ENCODE measurements at places on chromosomes 3 and 15.

- H3K27ac ChIP-seq, result no peak overlapping the region
- no peaks in the 10 kb centered on the region for H3K36me3 ChIP-seq
- peaks cover 28% of the 10 kb centered on the region for H3K4me1 ChIP-seq
- H3K4me3 ChIP-seq, result no peak overlapping the region
These were observed 2.6 kb downstream of the MKRN2 start for GRCh38 chr3:12559520-12559919.

DNA sequence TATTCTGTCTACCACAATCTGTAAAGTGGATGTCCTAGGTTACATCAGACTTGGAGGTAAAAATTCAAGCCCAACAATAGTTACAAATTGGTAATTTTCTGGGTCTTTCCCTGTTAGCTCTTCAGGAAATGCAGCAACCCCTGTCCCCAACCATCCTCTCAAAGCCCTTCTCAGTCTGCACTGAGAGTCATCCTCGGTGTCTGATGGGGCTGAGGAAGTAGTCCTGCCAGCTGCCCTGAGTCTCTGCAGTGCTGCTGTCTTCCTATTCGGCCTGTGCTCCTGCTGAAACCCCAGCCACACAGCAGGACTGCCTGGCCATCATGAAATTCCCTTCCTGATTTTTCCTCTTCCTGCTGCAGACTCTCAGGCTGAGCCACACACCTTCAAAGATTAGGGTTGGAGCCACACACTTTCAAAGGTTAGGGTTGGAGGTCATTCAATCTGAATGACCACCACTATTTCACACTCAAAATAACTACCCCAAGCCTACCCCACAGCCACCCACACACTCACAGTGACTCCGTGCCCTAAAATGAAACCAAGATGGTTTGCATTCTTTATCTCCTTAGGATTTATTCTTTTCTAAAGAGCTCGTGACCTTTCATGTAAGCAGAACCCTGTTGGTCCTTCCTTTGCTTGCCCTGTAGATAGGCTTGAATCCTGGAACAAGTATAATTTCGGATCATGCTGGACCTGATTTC lies 17.6 kb downstream of the TRIM42 start:
- no peaks in the 10 kb centered on the region for H3K4me1 ChIP-seq
- H3K36me3 ChIP-seq, result no peaks in the 10 kb centered on the region
- no peak for DNase-seq
- H3K4me3 ChIP-seq, result no peak overlapping the region
- no peak overlapping the region for H3K27ac ChIP-seq

DNA sequence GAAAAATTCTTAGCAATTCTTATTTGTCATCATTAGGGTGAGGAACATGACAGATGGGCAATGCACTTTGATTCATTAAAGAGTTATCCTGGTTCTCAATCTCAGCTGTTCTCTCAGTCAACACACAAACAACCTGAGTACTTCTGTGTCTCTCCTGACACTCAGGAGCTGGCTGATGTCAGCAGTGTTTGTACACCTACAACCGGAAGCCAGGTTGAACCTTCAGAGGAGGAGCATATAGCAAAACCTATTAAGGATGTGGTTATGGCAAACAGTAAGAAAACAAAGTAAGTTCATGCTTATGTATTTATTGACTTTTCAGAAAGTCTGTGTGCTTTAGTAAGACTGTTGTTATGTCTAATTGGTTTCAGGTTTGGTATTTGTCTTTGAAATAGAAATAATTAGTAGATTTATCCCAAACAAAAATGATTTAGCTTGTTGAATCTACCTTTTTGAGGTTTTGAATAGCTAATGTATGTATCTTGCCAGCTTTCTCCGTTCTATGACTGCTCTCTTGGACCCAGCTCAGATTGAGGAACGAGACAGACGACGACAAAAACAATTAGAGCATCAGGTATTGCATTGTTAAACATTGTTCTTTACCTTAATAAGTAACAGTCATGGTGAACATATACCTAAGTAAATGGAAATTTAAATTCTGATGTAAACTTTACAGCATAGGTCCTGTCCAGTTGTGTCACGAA lies 36.6 kb downstream of the CCDC66 start:
- peaks cover 55% of the 10 kb centered on the region for H3K36me3 ChIP-seq
- no peak overlapping the region for H3K27ac ChIP-seq
- H3K4me3 ChIP-seq, result no peak overlapping the region

- H3K4me3 ChIP-seq, result peak within 1 kb of the TSS; percentile 98
- no peaks in the 10 kb centered on the region for H3K27me3 ChIP-seq
- peak; percentile 98 for DNase-seq
These were observed at the start of gene PRTG for GRCh38 chr15:55742927-55743728. PRTG (minus strand) TSS chr15:55743152; CDS start chr15:55742931, 221 bp downstream.

DNA sequence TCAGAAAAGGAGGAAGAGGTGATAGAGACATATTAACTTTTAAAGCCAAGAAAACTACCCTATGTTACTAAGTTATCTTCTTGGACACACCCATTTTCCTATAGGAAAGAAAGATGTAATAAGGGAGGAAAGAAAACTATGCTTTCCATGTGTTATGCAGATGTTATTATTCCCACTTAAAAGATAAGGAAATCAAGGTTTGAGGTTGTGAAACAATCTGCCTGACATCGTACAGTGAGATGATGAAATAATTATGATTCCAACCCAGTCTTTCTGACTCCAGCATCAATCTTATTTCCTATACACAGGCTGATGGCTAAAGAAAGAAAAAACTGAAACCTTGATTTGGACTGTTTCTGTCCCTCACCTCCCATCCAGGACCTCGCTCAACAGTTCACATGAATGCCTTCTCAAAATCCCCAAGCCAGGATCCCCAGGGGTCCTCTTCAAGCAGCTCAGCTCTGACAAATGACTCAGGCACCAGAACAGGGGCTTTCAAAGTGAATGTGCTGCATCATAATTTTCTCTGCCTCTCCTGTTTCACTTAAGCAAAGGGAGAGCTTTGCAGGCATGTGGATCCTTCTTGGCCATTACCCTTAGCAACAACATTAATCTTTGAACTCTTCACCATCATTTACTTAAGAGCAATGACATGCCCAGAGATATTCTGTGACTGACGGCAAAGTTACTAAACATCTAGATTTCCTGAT lies 12.4 kb upstream of the EID1 start:
- H3K4me3 ChIP-seq, result no peak overlapping the region
- H3K27ac ChIP-seq, result no peak overlapping the region
- no peak for DNase-seq
- H3K36me3 ChIP-seq, result no peaks in the 10 kb centered on the region
- H3K27me3 ChIP-seq, result no peaks in the 10 kb centered on the region
- peaks cover 9% of the 10 kb centered on the region for H3K4me1 ChIP-seq

DNA sequence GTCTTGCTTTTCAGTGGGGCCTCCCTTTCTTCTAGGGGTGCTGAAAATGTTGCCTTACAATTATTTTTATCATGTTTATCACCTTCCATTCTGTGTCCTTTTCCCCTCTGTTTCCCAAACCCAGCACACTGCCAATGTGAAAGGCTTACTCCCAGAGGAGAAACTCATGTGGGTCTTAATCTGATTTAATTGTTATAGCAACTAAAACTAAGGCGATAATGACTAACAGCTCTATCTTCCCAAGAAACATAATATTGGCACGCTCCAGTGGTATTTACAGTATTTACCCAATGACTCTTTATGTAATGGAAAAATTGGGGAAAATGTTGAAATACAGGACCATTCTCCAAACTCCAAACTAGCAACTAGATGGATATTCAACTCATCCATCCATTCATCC lies 58.4 kb downstream of the MESD start:
- no peaks in the 10 kb centered on the region for H3K36me3 ChIP-seq
- no peak overlapping the region for H3K27ac ChIP-seq
- peaks cover 8% of the 10 kb centered on the region for H3K4me1 ChIP-seq
- no peaks in the 10 kb centered on the region for H3K27me3 ChIP-seq

GRCh38 chr3:129556890-129557547 lies 14.0 kb downstream of the H1-8 start:
- H3K4me3 ChIP-seq, result no peak overlapping the region
- H3K4me1 ChIP-seq, result peaks cover 21% of the 10 kb centered on the region
- no peaks in the 10 kb centered on the region for H3K27me3 ChIP-seq

DNA sequence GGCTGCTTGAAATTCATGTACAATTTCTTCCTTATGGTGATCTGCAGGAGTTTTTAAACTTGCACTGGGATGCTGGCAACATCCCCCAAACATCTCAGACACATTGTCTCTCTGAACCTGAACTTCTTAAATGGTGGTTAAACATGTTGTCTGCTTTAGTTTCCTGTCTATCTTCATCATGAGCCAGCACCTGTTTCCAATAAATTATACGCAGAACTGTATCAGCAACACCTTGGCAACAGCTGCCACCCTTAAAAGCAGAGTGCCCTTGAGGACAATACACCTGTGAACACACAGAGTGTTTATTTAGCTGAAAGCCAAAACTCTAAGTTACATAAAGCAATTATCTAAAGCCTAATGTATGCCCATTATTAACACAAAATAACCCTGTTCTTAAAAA lies 242.9 kb downstream of the WNT5A start:
- no peaks in the 10 kb centered on the region for H3K4me1 ChIP-seq
- no peak overlapping the region for H3K4me3 ChIP-seq
- no peak overlapping the region for H3K27ac ChIP-seq
- no peak for DNase-seq
- no peaks in the 10 kb centered on the region for H3K36me3 ChIP-seq

- no peaks in the 10 kb centered on the region for H3K36me3 ChIP-seq
- DNase-seq, result no peak
- H3K4me3 ChIP-seq, result no peak overlapping the region
- H3K4me1 ChIP-seq, result no peaks in the 10 kb centered on the region
- no peak overlapping the region for H3K27ac ChIP-seq
These were observed 56.4 kb downstream of the SPTSSB start for GRCh38 chr3:161314836-161315395.

GRCh38 chr3:195003006-195003892 lies 267.7 kb downstream of the XXYLT1 start:
- no peak for DNase-seq
- no peaks in the 10 kb centered on the region for H3K36me3 ChIP-seq
- no peaks in the 10 kb centered on the region for H3K4me1 ChIP-seq
- no peaks in the 10 kb centered on the region for H3K27me3 ChIP-seq

DNA sequence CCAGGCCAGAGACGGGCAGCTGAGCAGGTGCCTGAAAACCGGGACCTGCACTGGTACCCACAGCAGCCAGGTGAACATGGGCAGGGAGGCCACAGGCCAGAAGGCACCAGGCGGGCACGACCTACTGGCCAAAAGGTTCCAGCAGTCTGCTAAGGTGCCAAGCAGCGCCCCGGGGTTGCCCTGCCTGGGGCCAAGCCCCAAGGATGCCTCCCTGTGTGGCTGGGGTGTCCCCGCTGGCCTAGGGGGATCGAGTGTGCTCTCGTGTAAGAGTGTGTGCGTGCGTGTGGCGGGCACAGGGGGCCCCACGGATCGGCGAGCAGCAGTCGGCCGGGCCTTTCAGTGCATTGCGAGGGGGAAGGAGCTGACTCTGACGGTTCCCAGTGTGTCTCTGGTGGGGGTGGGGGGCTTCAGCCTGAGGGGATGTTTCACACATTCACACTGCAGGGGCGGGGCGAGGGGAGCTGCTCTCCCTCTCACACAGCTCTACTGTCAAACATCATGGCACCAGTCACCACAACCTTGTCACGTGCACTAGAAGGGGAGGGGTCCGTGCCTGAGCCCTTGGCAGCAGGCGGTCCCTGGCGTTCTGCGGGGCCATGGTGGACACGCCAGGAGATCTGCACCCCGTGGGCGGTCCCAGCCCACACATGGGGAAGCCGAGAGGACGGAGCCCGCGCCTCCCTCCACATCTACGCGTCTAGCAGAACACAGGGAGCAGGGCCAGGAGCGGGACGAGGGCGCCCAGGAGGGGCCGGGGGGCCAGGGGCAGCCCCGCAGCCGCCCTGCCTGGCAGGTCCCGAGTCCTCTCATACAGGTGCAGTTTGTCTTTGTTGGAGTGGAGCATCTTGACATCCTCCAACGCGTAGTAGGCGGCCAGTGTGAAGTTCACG lies 44.5 kb downstream of the RGMA start:
- no peak for DNase-seq
- no peaks in the 10 kb centered on the region for H3K27me3 ChIP-seq
- peak overlapping the region; percentile 14 for H3K27ac ChIP-seq
- peaks cover 82% of the 10 kb centered on the region for H3K36me3 ChIP-seq
- H3K4me3 ChIP-seq, result peak overlapping the region; percentile 28
- peaks cover 8% of the 10 kb centered on the region for H3K4me1 ChIP-seq

DNA sequence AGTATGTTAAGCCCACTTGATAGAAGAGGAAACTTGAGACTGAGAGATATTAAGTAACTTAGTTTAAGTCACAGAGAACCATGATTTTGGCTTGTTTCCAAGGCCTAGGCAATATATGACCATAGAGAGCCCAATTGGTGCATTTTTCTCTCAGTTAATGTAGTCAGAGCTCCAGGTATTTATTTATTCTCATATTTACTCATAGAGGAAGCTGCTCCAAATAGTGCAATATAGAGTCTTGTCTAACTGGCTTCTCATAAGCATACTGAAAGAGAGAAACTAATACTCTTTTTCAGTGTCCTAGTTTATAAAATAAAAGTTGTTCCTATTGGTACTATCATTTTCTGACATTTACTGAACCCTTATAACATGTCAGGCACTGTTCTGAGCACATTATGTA lies 15.2 kb downstream of the TRNT1 start:
- H3K27me3 ChIP-seq, result no peaks in the 10 kb centered on the region
- peaks cover 99% of the 10 kb centered on the region for H3K36me3 ChIP-seq
- no peaks in the 10 kb centered on the region for H3K4me1 ChIP-seq
- no peak overlapping the region for H3K27ac ChIP-seq

GRCh38 chr3:115423170-115423569 lies 200.1 kb upstream of the GAP43 start:
- DNase-seq, result no peak
- H3K36me3 ChIP-seq, result no peaks in the 10 kb centered on the region
- no peak overlapping the region for H3K27ac ChIP-seq
- no peaks in the 10 kb centered on the region for H3K27me3 ChIP-seq
- no peak overlapping the region for H3K4me3 ChIP-seq

GRCh38 chr3:160193644-160194192 lies 31.5 kb upstream of the C3orf80 start:
- no peaks in the 10 kb centered on the region for H3K36me3 ChIP-seq
- DNase-seq, result no peak
- H3K4me1 ChIP-seq, result no peaks in the 10 kb centered on the region
- no peak overlapping the region for H3K4me3 ChIP-seq

- no peak overlapping the region for H3K4me3 ChIP-seq
- no peak overlapping the region for H3K27ac ChIP-seq
- DNase-seq, result no peak
- no peaks in the 10 kb centered on the region for H3K36me3 ChIP-seq
- H3K4me1 ChIP-seq, result no peaks in the 10 kb centered on the region
- H3K27me3 ChIP-seq, result no peaks in the 10 kb centered on the region
These were observed 208.6 kb downstream of the NFKBIZ start for GRCh38 chr3:102057781-102058421.
